ENCODE measurements at places on chromosomes 1 and 21.

DNA sequence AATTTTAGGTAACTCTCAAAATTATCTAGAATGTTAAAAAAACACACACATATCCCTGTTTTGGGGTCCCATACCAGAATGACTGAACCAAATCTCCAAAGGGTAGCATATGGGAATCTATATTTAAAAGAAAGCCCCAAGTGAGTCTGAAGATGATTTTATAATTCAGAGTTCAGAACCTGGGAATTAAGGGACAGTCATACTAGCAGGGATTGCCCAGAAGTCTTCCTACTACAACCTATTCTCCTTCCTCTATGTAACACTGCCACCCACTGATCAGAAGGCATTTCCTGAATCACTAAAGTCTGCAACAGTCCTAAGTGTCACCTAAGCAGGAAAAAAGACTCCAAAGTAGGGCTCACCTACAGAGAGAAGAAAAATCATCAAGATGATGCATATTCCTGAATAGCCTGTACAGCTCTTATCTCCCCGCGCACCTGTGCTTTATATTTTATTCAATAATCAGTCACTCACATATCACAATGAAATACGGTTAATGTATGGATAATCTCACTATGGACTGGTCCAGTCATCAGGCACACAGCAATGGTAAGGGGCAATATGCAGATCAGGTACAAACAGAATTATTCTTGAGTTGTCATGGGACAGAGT is 4.9 kb downstream of the RGS1 start:
- peak; percentile 35 for DNase-seq

GRCh38 chr1:205061665-205062069 is 18.7 kb downstream of the CNTN2 start:
- peak; percentile 18 for DNase-seq

DNA sequence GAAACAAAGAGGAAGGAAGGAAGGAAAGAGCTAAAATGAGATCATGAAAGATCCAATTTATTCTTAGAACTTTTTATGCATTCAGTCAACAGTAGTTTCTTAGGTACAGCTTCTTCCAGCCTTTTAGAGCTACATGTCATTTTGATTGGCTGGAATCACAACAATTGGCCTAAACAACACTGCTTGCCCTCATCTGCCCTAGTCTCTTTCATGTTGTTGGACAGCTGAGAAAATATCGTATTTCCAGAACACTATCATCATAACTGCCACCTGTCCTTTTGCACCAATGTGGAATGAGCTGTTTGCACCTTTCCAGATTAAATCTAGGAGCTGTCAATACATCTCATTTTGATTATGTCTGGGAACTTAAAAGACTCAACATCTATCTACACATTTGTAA is 161.7 kb downstream of the TGFBR3 start:
- DNase-seq, result no peak

DNA sequence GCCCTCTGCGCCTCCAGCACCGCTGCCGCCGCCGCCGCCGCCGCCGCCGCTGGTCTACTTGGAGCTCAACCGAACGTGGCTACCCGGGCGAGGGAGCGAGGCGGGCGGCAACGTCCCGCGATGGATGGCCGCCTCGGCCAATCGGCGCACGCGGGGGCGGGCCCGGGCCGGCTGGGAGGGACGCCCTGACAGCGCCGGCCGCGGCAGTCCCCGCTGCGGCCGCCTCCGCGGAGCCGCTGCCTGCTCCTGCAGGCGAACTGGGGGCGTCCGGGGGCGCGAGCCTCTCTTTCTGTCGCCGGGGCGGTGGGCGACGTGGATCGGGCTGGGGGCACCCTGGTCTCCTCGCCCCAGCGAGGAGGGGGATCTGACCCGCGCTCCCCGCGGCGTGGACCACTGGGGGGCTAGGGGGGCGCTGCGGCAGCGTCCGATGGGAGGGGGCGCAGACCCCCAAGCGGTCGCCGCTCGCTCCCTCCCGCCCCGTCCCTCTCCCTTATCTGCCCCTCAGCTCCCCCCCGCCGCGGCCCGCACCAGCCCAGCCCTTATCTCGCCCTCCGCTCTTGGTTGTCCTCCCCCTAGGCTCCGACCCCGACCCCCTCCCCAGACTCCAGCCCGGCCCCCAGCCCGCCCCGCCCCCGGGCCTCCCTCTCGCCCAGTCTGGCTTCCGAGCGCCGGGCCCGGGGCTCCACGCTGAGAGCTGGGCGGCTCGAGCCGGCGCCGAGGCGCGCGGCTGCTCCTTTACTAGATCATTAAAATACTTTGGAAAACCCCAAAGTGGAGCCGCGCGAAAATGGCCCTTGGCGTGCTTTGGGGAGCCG is at the start of gene SSBP3:
Gene SSBP3 (minus strand): TSS at position 56 of the 815 bp plus-strand sequence.
- peak; percentile 67 for DNase-seq

- no peak for DNase-seq
Observed at GRCh38 chr1:222821239-222821638, 6.4 kb downstream of the DISP1 start.

- DNase-seq, result no peak
Observed at GRCh38 chr1:174766727-174767126, 233.0 kb upstream of the CACYBP start.

DNA sequence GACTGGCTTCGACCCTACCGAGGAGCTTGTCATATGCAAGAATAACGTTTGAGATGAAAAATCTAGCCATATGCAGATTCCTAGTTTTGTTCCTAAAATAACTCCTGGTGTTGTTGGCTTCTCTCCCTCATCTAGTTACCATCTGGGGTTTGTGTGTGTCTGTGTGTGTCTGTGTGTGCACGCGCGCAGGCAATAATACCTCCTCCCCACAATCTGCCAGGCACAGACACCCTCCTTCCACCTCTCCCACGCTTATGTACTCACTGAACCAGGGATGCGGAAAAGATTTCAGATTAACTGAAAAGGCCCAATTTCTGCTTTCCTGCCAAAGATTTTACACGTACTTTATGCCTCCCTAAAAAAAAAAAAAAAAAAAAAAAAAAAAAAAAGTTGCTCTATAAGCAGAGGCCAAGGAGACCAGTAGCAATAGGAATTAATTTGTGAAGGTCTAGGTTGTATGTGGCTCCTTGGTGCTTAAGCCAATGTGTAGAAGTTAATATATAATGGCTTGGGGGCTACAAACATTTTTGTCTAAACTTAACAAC is 452.7 kb downstream of the NUF2 start:
- no peak for DNase-seq

DNA sequence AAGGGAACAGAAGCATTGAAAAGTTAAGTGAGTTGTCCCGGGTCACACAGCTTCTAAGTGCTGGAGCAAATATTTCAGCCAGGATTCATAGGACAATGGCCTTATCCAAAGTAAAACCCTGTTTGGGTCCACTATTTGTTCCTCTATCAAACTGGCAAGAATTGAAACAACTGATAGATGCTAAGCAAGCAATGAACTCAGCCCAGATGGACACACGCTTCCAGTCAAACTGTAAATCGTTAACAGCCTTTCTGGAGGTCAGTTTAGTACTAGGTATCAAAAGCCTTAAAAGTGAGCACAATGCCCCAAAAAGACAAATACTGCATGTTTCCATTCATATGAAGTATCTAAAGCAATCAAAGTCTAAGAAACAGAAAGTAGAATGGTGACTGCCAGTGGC is 779 bp upstream of the SVBP start:
- no peak for DNase-seq

- no peak for DNase-seq
Observed at GRCh38 chr1:47227341-47228232, 4.4 kb downstream of the TAL1 start.

- no peak for DNase-seq
Observed at GRCh38 chr1:82321794-82322193, 521.1 kb downstream of the ADGRL2 start.

DNA sequence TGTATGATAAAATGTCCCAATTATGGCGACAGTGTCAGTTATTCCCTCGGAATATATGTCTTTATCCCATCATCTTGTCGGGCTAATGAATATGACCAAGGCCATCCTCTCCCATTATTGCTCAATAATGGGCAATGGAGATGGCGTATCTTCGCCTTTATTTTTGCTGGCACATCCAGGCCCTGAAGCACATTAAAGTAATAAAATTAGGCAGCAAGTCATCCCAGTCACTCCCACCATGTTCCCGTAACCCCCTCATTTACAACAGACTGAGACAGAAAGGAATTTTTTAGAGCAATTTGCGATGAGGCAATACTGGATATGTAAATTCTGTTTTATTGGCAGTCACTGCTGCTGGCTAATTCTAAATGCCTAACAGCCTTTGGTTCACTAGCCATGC is 35.3 kb downstream of the CLIC6 start:
- DNase-seq, result peak; percentile 58

- DNase-seq, result no peak
Observed at GRCh38 chr1:94183197-94183815, 54.1 kb downstream of the ARHGAP29 start.

GRCh38 chr1:239457491-239458143 is 71.2 kb downstream of the CHRM3 start:
- no peak for DNase-seq

GRCh38 chr1:100516857-100517256 is 21.1 kb upstream of the GPR88 start:
- DNase-seq, result no peak

GRCh38 chr1:47222476-47222875 is 9.5 kb downstream of the TAL1 start:
- no peak for DNase-seq

GRCh38 chr1:42837709-42838108 is 8.7 kb upstream of the ZNF691 start:
- no peak for DNase-seq

GRCh38 chr1:156193208-156193487 is 756 bp upstream of the SLC25A44 start:
- no peak for DNase-seq

- DNase-seq, result no peak
Observed at GRCh38 chr1:231040800-231041718, 1.0 kb upstream of the FAM89A start.

DNA sequence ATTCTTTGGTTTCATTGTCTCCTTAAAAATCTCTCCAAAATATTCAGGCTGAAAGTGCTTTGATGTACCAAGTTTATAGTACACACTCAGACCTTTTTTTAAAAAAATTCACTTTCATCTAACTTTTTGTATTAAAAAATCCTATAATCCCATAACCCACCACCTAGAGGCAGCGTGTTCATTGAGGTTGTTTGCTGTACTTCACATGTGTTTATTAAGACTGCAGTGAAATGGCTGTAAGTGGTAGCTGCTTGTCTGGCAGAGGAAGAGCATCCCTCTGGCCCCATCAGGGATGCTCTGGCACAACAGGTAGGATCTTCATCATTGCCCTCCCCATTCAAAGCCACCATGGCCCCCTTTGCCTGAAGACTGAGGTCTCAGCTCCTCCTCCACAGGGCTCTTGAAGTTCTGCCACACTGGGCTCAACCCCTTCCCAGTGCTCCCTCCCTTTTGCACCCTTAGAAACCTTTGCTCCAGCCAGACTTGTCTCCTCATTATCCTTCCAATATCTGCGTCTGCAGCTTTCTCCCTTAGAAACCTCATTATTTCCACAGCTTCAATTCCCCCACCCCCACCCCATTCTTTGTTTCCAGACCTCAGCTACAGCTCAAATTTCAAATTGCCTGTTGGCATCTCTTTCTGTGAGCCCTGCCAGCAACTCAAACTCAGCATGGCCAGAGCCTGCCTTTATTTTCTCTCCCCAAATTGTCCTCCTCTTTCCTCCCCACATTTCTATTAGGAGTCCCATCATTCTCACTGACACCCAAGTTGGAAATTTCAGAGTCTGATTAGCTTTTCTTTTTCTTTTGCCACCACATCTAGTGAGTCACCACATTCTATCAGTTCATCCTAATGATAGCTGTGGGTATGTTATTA is 369.6 kb upstream of the USP24 start:
- DNase-seq, result peak; percentile 64

DNA sequence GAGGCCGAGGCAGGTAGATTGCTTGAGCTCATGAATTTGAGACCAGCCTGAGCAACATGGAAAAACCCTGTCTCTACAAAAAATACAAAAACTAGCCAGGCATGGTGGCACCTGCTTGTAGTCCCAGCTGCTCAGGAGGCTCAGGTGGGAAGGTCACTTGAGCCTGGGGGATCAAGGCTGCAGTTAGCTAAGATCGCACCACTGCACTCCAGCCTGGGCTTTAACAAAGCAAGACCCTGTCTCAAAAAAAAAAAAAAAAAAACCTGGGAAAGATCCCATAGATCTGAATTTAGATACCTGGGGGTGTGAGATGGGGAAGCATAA is 32.9 kb downstream of the NIBAN1 start:
- no peak for DNase-seq

GRCh38 chr21:29025328-29025713 is 853 bp downstream of the USP16 start:
- no peak for DNase-seq

DNA sequence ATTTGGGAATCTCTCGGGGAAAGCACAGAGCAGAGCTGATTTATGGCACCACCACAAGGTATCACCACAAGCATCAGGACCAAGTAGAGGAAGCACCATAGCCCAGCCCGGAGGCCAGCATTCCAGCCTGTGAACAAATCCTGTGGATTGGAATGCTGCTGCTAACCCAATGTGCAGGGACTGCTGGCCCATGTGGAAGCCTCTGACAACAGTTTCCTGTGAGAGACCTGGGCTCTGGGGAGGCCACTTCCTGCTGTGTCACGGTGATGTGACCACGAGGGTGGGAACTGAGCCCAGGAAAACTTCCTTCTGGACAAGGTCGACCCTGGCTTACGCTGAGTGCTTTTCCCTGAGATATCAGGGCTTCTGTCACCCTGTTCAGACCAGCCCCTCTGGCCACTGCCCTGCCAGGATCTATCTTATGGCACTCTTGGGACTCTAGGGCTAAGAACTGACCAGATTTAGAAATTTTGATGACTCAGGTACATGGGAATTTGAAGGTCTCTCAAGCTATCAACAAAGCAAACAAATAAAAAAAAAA is 88.3 kb upstream of the NGF start:
- peak; percentile 29 for DNase-seq

- no peak for DNase-seq
Observed at GRCh38 chr1:154349121-154349520, 23.8 kb downstream of the ATP8B2 start.

All from AG09319 (cell line).